ENCODE measurements at places on chromosomes 2 and 18.

- no peak for DNase-seq
Observed at GRCh38 chr2:84457686-84458085, 1.4 kb downstream of the SUCLG1 start.

- DNase-seq, result peak; percentile 15
Observed at GRCh38 chr2:161373942-161374341, 42.2 kb upstream of the TBR1 start.

GRCh38 chr2:129709956-129710598 lies 269.4 kb upstream of the RAB6C start:
- no peak for DNase-seq

GRCh38 chr18:61096226-61096625 lies 237.0 kb upstream of the CDH20 start:
- no peak for DNase-seq
